ENCODE measurements at places on chromosomes 2 and 18.

- DNase-seq, result no peak
Observed at GRCh38 chr2:221402072-221402471, 170.0 kb downstream of the EPHA4 start.

GRCh38 chr18:76134628-76135027, 360.4 kb downstream of the ZNF516 start:
- no peak for DNase-seq

DNA sequence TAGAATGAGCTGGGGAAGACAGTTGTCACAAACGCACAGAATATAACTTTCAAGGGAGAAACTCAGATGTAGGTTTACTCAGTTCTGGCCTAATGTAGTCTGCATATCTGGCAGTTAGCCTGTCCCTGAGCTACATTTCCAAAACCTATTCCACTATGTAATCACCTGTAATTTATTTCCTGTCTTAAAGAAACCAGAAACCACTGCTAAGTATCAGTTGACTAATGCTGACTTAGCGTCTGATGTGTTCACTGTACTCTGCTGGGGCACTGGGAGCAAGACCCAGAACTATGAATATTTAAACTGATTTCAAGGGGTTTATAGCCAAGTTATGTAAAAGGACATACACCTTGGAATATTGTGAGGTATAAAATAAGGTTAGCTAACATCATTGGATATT, 1995.2 kb upstream of the PIK3C3 start:
- no peak for DNase-seq

- no peak for DNase-seq
Observed at GRCh38 chr2:4096978-4097766, 393.8 kb downstream of the DCDC2C start.

DNA sequence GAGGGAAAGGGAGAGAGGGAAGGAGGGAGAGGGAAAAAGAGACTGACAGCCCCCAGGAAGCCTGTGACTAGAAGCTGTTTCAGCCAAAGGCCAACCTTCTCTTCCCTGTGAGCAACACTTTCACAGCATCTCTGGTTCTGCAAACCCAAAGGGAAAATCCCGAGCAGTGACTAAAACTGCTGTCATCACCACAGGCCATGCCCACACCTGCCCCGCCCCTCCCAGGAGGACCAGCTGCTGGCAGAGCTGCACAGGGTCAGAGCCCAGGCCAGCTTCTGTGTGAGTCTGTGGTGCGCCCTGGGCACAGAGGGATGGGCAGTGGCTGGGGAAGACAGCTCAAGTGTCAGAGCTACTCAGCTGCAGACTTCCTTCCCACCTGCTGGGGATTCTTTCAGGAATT, 64.9 kb upstream of the OTOS start:
- no peak for DNase-seq

DNA sequence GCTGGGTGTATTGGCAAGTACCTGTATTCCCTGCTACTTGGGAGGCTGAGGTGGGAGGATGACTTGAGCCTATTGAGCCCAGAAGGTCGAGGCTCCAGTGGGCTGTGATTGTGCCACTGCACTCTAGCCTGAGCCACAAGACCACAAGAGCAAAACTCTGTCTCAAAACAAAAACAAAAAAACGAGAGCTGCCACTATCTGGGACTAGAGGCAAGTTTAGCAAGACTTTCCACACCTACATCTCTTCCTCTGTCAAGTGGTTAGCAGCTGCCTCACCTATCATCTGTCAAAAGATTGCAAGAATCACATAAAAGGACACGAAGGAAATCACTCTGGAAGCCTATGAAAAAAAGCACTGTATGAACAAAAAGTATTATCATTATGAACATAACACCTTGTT, 55.2 kb upstream of the RIOK3 start:
- DNase-seq, result no peak

DNA sequence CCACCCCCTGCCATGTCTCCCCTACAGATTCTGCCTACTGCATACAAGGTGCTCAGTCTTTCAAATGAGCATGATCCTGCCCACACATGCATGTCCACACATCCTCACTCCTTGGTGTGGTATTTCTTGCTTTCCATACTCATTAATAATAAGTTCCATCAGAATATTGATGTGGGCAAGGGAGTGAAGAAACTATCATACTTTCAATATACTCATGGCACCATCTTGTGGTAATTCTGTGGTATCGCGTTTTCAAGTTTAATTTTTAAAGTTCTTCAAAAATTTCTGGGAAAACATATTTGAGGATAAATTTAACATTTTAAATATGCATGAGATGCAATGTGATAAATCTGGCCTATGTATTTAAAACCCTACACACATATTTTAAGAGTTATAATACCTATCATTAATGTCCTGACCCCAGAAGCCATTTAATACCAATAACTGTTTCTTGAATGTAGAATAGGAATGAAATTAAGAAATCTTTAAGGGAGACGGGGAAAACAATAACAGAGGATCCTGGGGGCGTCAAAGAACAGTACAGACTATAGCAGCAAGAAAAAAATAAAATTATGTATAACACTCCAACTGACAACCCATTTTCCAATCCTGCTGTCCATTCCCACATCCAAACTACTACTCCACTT, 110.1 kb downstream of the ZNF385B start:
- DNase-seq, result no peak

- DNase-seq, result no peak
Observed at GRCh38 chr2:144631636-144632035, 111.7 kb upstream of the ZEB2 start.

- DNase-seq, result peak; percentile 38
Observed at GRCh38 chr2:96260387-96261260, 5.2 kb downstream of the TMEM127 start.

- DNase-seq, result no peak
Observed at GRCh38 chr2:42877936-42878335, 85.6 kb upstream of the HAAO start.

- DNase-seq, result no peak
Observed at GRCh38 chr2:239574434-239575156, 173.8 kb upstream of the HDAC4 start.

GRCh38 chr2:233503947-233504637, 62.5 kb downstream of the USP40 start:
- no peak for DNase-seq

DNA sequence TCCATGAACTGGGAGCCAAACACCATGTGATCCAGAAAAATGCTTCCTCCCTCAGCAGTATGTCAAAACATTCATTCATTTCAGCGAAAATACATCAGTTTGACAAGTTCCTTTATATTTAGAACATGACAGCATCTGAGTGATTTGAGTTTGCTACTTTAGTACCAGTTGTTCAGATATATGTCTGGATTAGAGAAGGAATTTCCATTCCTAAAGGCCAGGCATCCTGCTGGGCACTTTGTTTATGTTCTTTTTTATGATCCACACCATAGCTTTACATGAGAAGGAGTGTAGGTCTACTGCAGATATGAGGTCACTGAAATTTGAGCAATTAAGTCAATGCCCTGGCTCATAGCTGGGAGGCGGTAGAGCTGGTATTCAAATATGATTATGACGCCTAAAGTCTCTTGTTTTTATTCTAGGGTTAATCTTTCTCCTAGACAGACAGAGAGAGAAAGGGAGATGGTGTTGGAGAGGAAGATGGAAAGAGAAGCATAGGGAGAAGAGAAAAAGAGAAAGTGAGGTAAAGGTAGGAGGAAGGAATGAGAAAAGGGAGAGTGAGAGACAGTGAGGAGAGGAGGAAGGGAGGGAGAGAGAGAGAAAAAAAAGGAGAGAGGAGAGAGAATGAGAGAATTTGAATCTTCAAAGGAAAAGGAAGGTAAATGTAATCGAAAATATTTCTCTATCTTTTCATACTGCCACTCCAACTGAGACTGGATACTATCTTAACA, 839.5 kb upstream of the FANCL start:
- DNase-seq, result no peak

DNA sequence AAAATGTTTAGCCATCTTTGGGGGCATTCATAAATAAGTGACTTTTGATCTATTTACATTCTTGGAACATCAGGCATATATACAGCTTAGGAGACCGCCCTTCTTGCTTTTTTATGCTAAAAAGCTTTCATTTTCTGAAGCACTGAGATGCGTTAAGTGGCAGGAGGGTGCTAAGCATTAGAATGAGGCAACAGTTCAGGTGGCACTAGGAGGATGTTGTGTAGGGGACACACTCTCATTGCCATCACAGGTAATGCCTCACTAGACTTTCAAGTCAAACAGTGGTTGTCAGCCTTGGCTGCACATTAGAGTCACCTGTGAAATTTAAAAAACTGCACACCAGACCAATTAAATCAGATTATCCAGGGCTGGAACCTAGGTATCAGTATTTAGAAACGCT, 39.1 kb downstream of the EHBP1 start:
- no peak for DNase-seq

GRCh38 chr2:127591221-127591923, 54.6 kb upstream of the GPR17 start:
- DNase-seq, result peak; percentile 75

DNA sequence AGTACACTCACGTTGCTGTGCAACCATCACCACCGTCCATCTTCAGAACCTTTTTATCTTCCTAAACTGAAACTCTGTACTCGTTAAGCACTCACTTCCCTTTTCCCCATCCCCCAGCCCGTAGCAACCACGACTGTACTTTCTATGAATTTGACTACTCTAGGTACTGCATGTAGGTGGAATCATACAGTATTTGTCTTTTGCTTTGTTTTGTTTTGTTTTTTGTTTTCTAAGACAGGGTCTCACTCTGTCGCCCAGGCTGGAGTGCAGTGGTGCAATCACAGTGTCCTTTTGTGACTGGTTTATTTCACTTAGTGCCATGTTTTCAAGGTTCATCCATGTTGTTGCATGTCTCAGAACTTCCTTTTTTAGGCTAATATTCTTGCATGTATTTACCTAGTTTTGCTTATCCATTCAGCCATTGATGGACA, 7.0 kb upstream of the TYMS start:
- no peak for DNase-seq

GRCh38 chr2:72583376-72583775, 242.5 kb downstream of the EXOC6B start:
- DNase-seq, result no peak

- no peak for DNase-seq
Observed at GRCh38 chr2:65350651-65351056, 81.7 kb downstream of the SPRED2 start.

- no peak for DNase-seq
Observed at GRCh38 chr2:112465382-112465781, 16.6 kb upstream of the TTL start.

GRCh38 chr2:96807127-96807471, 9.0 kb upstream of the CNNM3 start:
- no peak for DNase-seq

DNA sequence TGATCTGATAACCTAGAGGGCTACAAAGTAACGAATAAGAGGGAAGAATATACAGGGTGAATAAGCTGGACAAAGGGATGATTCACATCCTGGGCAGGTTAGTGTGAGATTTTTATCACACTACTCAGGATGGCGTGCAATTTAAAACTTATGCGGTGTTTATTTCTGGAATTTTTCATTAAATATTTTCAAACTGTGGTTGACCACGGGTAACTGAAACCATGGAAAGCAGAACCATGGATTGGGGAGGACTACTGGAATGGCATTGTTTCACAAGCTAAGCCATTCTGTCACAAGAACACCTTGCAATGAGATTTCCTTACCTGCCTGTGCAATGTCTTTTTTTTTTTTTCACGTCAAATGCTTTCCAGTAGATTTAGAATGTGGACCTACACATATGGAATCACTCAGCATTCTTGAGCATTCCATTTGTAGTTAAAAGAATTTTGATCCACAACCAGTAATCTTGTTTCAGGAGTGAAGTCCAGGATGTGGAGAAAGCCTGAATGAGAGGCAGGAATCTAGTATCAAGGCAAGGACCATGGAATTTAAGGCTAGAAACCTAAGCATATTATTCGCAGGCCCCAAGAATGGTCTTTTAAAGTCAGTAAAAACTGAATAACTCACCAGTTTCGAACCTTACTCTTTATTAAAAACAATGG, 8.0 kb upstream of the CDK15 start:
- no peak for DNase-seq

DNA sequence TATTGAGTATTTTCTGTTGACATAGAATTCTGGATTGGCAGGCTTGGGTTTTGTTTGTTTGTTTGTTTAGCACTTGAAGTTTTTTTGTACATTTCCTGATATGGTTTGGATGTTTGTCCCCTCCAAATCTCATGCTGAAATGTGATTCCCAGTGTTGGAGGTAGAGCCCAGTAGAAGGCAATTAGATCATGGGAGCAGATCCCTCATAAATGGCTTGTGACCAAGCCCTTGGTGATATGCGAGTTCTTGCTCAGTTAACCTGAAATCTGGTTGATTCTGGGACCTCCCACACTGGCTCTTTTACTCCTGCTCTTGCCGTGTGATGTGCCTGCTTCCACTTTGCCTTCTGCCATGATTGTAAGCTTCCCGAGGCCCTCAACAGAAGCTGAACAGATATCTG, 98.0 kb downstream of the PTPN4 start:
- DNase-seq, result no peak

DNA sequence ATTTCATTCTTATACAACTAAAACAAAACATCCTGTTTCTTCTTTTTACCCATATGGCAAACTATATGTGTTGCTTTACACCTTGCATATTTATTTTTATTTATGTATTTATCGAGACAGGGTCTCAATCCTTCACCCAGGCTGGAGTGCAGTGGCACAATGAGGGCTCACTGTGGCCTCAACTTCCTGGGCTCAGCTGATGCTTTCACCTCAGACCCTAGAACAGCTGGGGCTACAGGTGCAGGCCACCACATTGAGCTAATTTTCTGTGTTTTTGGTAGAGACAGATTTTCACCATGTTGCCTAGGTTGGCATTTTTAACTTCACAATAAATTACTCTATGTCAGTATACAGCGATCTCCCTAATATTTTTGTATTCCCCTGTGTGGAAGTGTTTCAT, 522.0 kb downstream of the MBD2 start:
- DNase-seq, result no peak

DNA sequence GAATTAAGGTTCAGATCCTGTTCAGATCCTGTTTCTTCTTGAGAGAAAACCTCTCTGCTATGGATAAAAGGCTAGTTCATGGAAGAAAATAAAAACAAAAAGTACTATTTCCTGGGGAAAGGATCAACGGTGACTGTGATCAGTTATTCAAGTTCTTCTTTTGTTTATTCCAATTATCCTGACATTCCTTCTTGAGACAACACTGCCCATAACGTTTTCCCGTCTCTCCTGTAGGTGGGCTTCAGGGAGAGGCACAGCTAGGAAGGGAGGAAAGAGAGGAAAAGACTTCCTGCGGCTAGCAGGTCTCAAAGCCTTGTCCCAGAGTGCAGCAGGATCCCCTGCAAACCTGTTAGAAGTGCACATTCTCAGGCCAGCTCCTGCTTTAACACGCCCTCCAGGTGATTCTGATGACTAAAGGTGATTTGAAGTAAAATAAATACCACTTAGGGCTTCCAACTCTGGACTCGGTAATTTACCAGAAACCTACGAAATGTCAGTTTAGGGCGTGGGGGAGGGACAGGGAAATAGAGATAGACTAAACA, 4.5 kb upstream of the FHL2 start:
- no peak for DNase-seq

DNA sequence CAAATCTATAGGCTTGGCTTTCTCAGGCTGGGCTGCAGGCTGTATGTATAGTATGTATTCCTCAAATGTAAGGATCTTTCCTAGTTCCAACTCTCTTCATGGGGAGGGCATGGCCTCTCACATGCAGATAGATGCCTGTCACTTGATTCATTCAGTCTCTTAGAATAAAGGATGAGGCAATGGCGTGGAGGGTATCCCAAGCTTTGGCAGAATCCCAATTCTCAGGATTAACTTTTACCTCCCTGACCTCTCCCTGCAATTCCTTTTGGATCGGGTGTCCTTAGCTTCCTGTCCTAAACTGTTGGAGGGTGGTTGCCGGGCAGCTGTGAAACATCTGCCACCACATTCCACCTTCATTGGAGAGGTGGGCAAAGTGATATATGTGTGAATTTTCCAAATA, 80.3 kb downstream of the INSIG2 start:
- no peak for DNase-seq
